Epithelial cell of esophagus (primary cell): ENCODE measurements at places on chromosomes 16 and 17.

DNA sequence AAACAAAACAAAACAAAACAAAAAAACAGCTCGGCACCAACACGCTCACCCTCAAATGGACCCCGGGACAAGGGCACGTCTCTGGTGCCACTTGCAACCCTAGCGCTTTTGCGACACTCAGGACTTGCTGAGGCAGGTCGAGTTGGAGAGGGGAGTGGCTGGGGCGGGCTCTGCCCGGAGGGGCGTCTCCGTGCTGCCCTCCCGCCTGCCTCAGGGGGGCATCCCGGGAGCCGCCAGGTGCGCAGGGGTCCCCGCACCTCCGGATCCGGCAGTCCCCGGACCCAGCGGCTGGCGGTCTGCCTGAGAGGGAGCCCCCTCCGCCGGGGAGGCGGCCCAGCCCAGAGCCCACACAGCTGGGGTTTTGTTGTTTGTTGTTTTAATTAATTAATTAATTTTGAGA is at the start of gene SLC52A1:
Gene SLC52A1 (minus strand): TSS at position 112 of the 400 bp plus-strand sequence. CDS start 820 bp downstream, outside the sequence.
- DNase-seq = peak; percentile 43

GRCh38 chr16:69365901-69366300 is 14.3 kb upstream of the TMED6 start:
- DNase-seq = no peak

DNA sequence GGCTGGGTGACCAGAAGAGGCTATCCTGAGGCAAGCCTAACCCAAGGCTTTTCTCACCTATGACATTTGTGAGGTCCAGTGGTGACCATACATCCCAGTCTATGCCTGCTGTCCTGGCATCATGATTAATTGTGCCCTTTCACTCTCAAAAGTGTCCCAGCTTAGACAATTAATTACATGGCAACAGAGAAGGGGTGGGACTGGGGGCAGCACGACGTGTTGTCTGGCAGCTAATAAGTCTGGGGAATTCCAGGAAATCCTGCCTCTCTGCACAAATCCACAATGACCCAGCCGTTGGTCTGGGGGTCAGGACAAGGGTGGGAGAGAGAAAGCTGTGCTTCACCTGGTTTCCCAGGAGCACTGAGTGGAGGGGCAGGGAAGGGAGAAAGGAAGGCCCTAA is 14.0 kb upstream of the MTMR4 start:
- no peak for DNase-seq

GRCh38 chr17:79745641-79746105 is 14.9 kb downstream of the ENPP7 start:
- peak; percentile 23 for DNase-seq

GRCh38 chr17:77320044-77320440 is 179.3 kb downstream of the SEC14L1 start:
- DNase-seq = no peak

- DNase-seq = no peak
These were observed 9.0 kb downstream of the ATAD5 start for GRCh38 chr17:30840771-30841170.

DNA sequence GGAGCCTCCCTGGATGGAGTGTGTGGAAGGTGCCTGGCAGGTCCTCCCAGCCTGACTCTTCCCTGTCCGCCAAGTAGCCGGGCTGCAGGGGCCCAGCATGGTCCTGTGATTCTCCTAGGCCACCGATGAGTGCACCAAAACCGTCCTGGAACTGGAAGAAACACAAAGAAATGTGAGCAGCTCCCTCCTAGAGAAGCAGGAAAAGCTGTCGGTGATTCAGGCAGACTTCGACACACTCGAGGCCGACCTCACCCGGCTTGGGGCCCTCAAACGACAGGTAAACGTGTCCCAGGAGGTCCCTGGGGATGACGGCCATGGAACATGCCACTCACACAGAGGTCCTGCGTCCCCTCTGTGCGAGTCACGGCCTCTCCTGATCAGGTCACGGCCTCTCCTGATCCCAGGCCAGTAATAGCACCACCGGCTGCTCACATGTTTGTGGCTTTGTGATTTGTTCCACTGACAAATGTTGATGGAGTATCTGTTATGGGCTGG is 4.2 kb upstream of the GAA start:
- DNase-seq = no peak
